ENCODE measurements at places on chromosomes 16 and 17. TPM values are rescaled to one million over a fixed set of nuclear protein-coding genes. Genes with fewer than 3 reads are reported as not detected.

The EPX gene
- 0.62 TPM for polyA plus RNA-seq

The ALDH3A2 gene
- 37.3 TPM for polyA plus RNA-seq

DNA sequence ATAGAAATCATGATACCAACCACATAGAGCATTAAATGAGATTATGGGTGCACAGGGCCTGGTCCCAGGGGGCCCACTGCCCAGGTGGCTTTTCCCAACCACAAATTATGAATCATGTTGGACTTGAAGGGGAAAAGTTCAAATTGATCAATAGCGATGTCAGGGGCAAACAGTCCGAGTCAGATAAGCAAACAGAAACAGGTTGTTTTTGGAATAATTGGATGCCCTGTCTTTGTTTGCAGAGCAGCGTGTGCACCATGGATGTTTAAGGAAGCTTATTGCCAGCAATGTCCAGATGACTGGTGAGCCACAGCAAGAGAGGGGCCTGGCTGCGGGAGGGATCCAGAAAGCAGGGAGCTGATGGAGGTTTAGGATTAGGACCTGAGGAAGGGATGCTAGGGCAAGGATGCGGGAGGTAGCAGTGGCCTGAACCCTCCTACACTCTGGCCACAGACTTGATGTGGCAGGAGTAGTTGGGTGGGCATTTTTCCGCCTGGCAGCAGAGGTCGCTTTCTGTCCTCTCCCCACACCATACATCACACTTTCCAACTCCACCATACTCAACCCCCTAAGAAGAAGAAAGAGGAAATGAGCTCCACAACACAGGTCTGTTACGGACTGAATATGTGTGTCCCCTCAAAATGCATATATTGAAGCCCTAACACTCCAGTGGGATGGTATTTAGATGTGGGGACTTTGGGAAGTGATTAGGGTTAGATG, 266.4 kb upstream of the RPL38 start:
- DNase-seq: no peak

DNA sequence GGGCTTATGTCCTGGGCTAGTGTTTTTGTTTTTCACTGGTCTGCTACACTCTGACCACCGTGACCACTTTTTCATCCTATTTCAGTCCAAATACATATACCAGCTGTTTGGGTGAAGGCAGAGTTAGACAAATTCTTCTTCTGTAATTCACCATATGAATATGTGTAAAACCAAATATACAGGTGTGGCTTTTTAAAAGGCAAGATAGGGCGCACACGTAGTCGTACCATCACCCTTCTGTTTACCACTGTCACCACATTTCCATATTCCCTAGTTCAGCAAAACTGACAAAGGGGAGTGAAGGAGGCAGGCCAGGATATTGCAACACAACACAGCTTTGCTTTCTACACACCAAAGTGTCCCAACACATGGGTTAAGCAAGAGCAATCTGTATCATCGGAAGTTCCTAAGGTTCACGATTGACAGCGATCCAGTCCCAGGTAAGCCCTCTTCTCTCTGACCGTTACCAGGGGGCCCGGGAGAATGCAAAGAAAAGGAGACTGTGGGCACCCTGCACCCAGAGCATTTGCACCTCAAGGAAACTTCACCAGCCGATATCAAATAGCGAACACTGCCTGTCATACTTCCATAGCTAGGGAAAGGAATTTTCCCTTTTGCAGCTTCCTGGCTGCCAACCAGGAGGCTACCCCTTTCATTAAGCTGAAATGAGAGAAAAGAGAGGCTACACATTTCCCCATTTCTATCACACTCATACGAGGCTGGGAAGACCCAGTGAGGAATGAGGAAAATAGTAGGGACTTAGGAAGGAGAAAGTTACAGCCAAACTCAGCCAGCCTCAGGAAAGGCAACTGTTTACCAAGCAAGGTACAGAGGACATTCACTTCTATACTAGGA, 23.1 kb downstream of the CREBBP start:
- no peak for DNase-seq

DNA sequence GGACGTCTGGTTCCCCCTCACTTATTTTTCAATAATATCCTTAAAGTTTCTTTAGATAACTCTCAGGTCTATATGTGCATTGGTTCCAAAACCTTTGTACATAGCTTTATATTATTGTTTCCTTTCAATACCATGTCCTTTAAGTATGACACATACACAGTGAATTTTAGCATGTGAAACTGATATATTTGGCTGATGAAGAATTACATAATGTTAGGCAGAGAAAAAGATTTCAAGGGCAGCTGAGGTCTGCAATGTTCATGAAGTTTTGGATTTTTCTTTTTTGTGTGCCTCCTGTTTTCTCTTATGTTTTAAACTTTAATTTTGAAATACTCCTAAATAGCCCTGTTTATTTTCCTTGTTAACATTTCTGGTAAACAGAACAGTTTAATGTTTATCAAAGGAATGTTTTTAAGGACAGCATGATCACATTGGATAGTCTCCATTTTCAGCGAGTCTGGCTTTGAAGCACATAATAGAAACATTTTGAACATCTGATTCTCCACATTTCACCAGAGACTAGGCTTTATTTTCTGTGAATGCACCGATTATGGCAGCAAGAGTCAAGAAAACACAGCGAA, 32.9 kb upstream of the FBXO47 start:
- no peak for DNase-seq

- DNase-seq: peak; percentile 44
Observed at GRCh38 chr17:80456465-80457235, 19.8 kb downstream of the NPTX1 start.

All from hindlimb muscle (tissue), 1 donor.